ENCODE measurements at places on chromosomes 5 and 9. TPM values are rescaled to one million over a fixed set of nuclear protein-coding genes. Genes with fewer than 3 reads are reported as not detected.

Gene SEMA5A
- total RNA-seq, result 2.6 TPM

Gene OR2S2
- not detected for total RNA-seq

Gene TGFBR1
- total RNA-seq, result 50.7 TPM

Gene GABRA6
- not detected for total RNA-seq

Gene PSMB7
- total RNA-seq, result 152 TPM

Gene OGN
- total RNA-seq, result 1.3 TPM

Gene EGFLAM
- total RNA-seq, result 21.8 TPM

Gene SPINK13
- not detected for total RNA-seq

Gene PSD2
- total RNA-seq, result not detected

Gene ABHD17B
- 13.0 TPM for total RNA-seq

Gene PCDHGA3
- 2.9 TPM for total RNA-seq

Gene HRCT1
- 17.9 TPM for total RNA-seq

Gene DNAH5
- 1.1 TPM for total RNA-seq

Gene RASGRF2
- 28.4 TPM for total RNA-seq

Gene PCDHGB2
- 2.1 TPM for total RNA-seq

Gene LMX1B
- not detected for total RNA-seq

Gene PPP1R26
- total RNA-seq, result 9.0 TPM

Gene KIAA0825
- total RNA-seq, result 5.1 TPM

Gene IL5
- total RNA-seq, result not detected

Gene DNM1
- 22.8 TPM for total RNA-seq

Gene TEK
- 8.3 TPM for total RNA-seq

Gene C5
- 14.5 TPM for total RNA-seq

Gene ZSWIM6
- 14.0 TPM for total RNA-seq

Gene PDCD1LG2
- total RNA-seq, result 8.8 TPM

Gene MOB3B
- 13.4 TPM for total RNA-seq

Gene ZNF169
- 16.3 TPM for total RNA-seq

Gene OLFML2A
- total RNA-seq, result 6.7 TPM

Gene MCC
- total RNA-seq, result 15.0 TPM

Gene PDE8B
- total RNA-seq, result 106 TPM

Gene TEX53
- not detected for total RNA-seq

Gene COL23A1
- 0.57 TPM for total RNA-seq

Gene TPPP
- 3.2 TPM for total RNA-seq

Gene PCDHA12
- 0.22 TPM for total RNA-seq

Gene ECPAS
- total RNA-seq, result 152 TPM

Gene SLC25A2
- total RNA-seq, result 0.98 TPM

Gene SPATA31D4
- not detected for total RNA-seq

Gene F12
- total RNA-seq, result not detected

Gene ANP32B
- total RNA-seq, result 32.8 TPM

Gene LCN12
- total RNA-seq, result not detected

Gene SPAG8
- total RNA-seq, result 1.5 TPM

Gene IL33
- 15.8 TPM for total RNA-seq

Gene AIF1L
- 11.2 TPM for total RNA-seq

Gene CHSY3
- 3.7 TPM for total RNA-seq

Gene CRB2
- total RNA-seq, result not detected

Gene HRH2
- 2.4 TPM for total RNA-seq

Gene GCNT4
- 1.5 TPM for total RNA-seq

Gene HSPA4
- total RNA-seq, result 40.1 TPM

Gene SOX30
- total RNA-seq, result not detected

Gene FGF1
- 5.9 TPM for total RNA-seq

Gene PITX1
- total RNA-seq, result not detected

Gene TLR4
- total RNA-seq, result 77.9 TPM

Gene TAF11L5
- not detected for total RNA-seq

Gene PCDHB11
- 1.5 TPM for total RNA-seq

Gene PJA2
- 121 TPM for total RNA-seq

Gene JAK2
- total RNA-seq, result 71.7 TPM

Gene IFNK
- not detected for total RNA-seq

Gene PCDHA11
- total RNA-seq, result 0.22 TPM

Gene PCDHB4
- 2.0 TPM for total RNA-seq
